ENCODE measurements at places on chromosomes 3 and 15.

DNA sequence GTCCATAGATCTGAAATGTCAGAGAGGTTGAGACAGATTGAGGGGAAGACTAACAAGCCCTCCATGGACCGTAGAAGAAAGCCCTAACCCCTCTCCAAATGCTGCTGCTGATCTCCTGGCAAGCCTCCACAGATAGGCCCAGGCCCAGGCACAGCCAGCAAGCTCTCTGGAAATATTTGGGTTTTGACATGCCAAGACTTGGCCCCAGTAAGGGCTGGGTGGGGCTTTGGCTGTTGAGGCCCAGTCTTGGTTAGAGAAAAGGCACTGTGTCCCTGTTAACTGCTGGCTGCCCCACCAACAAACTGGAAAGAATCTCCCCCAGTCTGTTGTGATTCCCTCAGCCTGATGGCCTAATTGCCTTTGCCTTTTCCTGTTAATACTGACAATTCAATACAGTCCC, 208.8 kb upstream of the CTDSPL start:
- DNase-seq: no peak

- no peak for DNase-seq
Observed at GRCh38 chr15:53580366-53580765, 179.1 kb downstream of the WDR72 start.

GRCh38 chr3:29871087-29871486, 590.2 kb downstream of the RBMS3 start:
- no peak for DNase-seq

- no peak for DNase-seq
Observed at GRCh38 chr3:132378846-132379245, 38.5 kb upstream of the DNAJC13 start.

DNA sequence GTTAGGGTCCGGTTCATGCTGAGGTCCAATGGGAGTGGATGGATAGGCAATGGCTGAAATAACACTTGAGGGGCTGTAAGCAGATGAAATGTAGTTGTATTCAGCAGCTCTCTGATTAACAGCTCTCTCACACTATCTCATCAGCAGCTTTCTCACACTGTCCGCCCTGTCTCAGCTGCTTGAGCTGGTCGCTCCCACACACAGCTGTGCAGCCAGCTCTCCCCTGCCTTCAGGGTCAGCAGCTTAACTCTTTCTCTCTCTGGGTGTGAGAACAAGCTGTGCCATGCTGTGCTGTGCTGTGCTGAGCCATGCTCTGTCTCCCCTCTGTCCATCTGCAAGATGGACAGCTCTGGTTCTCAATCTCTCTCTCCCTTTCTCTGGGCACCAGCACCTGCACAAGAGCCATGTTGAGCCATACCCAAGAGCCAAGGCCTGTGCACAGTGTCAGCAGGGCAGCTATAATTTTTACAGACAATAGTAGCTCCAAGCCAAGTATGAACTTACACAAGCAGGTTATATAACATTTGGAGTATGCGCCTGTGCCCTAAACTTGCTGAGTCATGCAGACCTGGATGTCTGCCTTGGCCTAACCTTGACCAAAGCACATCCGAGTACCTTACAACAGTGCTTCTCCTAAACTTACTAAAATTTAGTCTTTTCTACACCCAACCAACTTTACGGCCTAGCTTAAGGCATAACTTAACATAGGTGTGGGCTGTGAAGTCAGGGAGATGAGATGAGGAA, 291.3 kb upstream of the TRIM42 start:
- DNase-seq: no peak
